ENCODE measurements at places on chromosomes 7 and 10. TPM values are rescaled to one million over a fixed set of nuclear protein-coding genes. Genes with fewer than 3 reads are reported as not detected.

Gene CALN1
- not detected for total RNA-seq

Gene SVIL
- total RNA-seq = 136 TPM

DNA sequence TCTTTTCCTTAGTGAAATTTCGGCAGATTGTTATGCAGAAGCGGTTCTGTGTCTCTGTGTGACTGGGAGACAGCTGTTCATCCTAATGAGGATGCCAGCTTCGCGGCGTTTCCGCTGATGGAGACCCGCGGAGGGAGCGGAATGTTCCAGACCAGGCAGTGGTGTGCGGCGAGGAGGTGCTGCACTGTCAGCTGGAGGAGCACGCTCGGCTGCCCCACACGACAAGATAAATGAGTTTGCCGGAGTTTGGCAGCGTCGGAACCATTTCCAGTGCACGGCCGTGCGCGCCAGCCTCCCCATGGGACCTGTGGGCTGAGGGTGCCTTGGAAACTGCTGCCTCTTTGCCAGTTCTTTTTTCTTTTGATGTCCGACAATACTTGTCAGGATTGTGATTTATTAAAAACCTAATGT lies 64.6 kb downstream of the WDR37 start:
- H3K4me3 ChIP-seq = no peak overlapping the region
- no peak overlapping the region for H3K27ac ChIP-seq
- DNase-seq = no peak
- peaks cover 52% of the 10 kb centered on the region for H3K36me3 ChIP-seq
- H3K4me1 ChIP-seq = peaks cover 10% of the 10 kb centered on the region

- no peak overlapping the region for H3K4me3 ChIP-seq
- no peaks in the 10 kb centered on the region for H3K36me3 ChIP-seq
- DNase-seq = no peak
- H3K27ac ChIP-seq = no peak overlapping the region
- H3K4me1 ChIP-seq = peaks cover 22% of the 10 kb centered on the region
- no peaks in the 10 kb centered on the region for H3K27me3 ChIP-seq
These were observed 639.3 kb upstream of the GALNT17 start for GRCh38 chr7:70492625-70493024.

DNA sequence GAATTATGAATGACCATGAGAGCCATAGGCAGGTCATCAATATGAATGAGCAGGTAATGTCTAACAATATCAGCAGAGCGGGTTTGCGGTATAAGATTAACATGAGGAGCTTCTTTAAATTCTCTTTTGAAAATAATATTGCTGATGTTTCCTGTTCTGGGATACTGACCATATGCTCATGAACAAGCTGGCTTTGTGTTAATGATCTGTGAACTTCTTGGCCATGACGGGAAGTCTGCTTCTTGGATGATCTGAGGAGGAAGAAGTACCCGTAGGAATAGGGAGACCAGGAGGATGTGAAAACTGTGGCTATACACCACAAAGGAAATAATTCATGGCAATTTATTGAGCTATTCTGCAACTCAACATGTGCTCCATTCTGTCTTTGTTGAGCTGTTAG lies 38.6 kb downstream of the ITGA8 start:
- no peaks in the 10 kb centered on the region for H3K4me1 ChIP-seq
- no peak for DNase-seq
- no peaks in the 10 kb centered on the region for H3K36me3 ChIP-seq
- H3K27me3 ChIP-seq = no peaks in the 10 kb centered on the region
- H3K27ac ChIP-seq = no peak overlapping the region

DNA sequence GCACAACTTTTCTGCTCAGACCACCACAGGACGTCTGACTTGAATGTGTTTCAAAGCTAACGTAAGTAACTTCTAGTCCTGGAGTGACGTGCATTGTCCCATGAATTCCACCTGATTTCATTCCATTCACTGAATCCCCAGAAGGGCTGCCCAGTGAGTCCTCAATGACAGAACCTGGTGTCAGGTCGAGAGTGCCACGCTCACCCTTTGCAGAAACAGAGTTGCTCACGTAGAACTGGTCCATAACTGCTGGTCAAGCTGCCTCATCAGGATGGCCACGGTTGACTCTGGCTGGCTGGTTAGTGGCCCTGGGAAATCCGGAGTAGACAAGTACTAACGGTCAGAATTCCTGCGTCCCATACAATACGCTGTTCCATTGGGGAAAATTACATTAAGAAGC lies 50.6 kb upstream of the UBE3C start:
- no peak overlapping the region for H3K4me3 ChIP-seq
- peaks cover 3% of the 10 kb centered on the region for H3K36me3 ChIP-seq
- peaks cover 6% of the 10 kb centered on the region for H3K27me3 ChIP-seq
- DNase-seq = no peak

Gene SEC23IP
- 90.3 TPM for total RNA-seq

Gene SLC26A5
- total RNA-seq = not detected

DNA sequence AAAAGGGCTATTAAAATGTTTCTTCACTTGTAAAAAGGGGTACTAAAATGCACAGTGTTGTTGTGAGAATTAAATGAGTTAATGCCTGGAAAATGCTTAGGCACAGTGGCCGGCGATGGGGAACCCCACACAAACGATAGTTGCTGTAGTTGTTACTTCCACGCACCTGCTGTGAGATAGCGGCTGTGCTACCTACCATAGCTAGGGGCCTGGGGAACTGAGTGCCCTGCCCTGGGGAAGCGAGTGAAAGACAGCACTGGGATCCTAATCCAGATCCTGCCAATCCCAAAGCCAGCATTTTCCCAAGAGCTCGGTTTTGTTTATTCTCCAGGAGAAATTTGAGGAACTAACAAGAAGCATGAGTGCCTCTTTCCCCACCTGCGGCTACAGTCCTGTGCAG lies 27.8 kb downstream of the DDC start:
- peaks cover 4% of the 10 kb centered on the region for H3K27me3 ChIP-seq
- H3K27ac ChIP-seq = no peak overlapping the region
- no peak overlapping the region for H3K4me3 ChIP-seq
- peaks cover 11% of the 10 kb centered on the region for H3K4me1 ChIP-seq
- H3K36me3 ChIP-seq = no peaks in the 10 kb centered on the region
- no peak for DNase-seq

Gene DRGX
- total RNA-seq = not detected

- H3K27ac ChIP-seq = no peak overlapping the region
- peaks cover 1% of the 10 kb centered on the region for H3K36me3 ChIP-seq
- DNase-seq = no peak
- peaks cover 3% of the 10 kb centered on the region for H3K27me3 ChIP-seq
- H3K4me1 ChIP-seq = no peaks in the 10 kb centered on the region
These were observed 698.6 kb downstream of the CCSER2 start for GRCh38 chr10:85026878-85027467.

Gene CPXM2
- not detected for total RNA-seq

GRCh38 chr7:121761399-121761798 lies 111.6 kb upstream of the PTPRZ1 start:
- H3K4me3 ChIP-seq = no peak overlapping the region
- no peak overlapping the region for H3K27ac ChIP-seq
- peaks cover 28% of the 10 kb centered on the region for H3K27me3 ChIP-seq
- no peaks in the 10 kb centered on the region for H3K36me3 ChIP-seq
- no peaks in the 10 kb centered on the region for H3K4me1 ChIP-seq
- DNase-seq = no peak

DNA sequence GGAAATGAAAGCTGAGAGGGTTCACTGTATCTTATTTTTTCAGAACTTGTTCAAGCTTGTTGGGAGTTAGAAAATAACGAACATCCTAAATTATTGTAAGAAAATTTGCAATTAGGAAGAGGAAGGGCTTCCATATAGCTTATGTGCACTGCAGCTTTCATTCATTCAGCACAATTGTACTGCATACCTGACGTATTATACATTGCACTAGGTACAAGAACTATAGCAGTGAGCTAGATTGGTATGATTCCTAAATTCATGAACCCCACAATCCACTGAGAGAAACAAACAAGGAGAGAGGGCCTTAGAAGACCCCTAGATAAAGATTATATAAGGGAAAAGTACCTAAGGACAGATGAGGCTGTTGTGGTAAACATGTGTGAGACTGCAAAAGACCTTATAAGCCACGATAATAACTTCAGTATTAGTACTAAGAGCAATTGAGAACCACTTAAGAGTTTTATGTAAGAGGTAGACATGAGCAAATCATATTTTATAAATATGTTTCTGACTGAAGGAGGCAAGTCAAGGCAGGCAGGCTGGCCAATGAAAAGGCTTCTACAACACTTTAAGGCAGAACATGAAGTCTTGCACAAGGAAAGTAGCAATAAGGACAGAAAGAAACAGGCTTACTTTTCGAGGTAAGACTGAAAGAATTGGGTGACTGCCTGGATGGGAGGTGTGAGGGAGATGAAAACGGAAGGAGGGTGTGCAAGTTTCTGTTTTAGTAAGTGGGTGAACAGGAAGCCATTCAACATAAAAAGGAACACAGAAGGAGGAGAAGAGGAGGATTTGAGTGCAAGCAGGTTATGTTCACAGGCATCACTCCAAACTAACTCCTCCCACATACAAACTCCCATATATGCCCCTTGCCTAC lies 77.9 kb upstream of the LRRN3 start:
- H3K36me3 ChIP-seq = no peaks in the 10 kb centered on the region
- H3K27ac ChIP-seq = no peak overlapping the region
- no peak overlapping the region for H3K4me3 ChIP-seq
- H3K4me1 ChIP-seq = peaks cover 8% of the 10 kb centered on the region

GRCh38 chr10:70162151-70162891 lies 8.0 kb downstream of the SAR1A start:
- peak overlapping the region; percentile 80 for H3K27ac ChIP-seq
- H3K27me3 ChIP-seq = no peaks in the 10 kb centered on the region

Gene TFEC
- total RNA-seq = 0.17 TPM

DNA sequence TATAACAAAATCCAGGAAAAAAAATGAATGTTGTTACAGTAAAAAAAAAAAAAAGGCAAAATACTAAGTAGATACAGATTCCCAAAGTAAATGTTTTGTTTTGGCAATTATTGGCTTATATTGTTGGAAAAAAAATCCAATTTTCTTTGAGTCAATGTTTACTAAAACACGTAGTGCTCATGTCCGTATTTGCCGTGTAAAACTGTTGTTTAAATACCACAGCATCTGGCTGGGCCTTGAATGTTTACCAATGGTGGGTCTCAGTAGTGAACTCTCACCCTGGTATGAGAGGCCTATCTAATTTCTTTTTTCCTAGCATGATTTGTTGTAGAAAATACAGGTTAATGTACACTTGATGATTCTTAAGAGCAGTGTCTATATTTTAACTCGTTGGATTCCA lies 41.4 kb upstream of the SLC26A5 start:
- H3K4me3 ChIP-seq = no peak overlapping the region
- no peaks in the 10 kb centered on the region for H3K4me1 ChIP-seq
- DNase-seq = no peak
- H3K27ac ChIP-seq = no peak overlapping the region
- no peaks in the 10 kb centered on the region for H3K36me3 ChIP-seq

Gene ARID5B
- total RNA-seq = 93.6 TPM

DNA sequence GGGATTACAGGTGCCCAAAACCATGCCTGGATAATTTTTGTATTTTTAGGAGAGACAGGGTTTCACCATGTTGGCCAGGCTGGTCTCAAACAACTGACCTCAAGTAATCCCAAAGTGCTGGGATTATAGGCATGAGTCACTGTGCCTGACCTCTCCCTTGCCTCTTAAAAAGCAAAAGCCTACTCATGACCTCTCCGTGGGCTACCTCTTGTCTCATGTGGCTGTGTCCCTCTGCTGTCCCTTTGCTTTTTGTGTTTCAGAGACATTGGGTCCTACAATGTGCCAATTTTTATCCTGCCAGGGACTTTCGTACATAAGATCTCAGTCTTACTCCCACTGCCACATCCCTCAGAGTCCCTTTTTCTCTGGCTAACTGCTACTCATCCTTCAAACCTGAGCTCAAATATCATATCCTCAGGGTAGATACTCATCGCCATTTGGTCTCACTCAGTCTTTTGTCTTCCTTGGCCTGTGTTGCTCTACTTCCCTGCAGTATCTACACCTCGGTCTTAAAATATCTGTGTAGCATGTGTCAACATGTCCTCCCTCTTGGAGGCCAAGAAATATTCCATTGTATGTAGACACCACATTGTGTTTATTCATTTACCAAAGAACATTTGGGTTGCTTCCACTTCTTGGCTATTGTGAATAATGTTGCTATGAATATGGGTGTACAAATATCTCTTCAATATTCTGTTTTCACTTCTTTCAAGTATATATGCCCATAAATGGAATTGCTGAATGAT lies 465.0 kb upstream of the KLF6 start:
- peaks cover 64% of the 10 kb centered on the region for H3K4me1 ChIP-seq
- no peaks in the 10 kb centered on the region for H3K27me3 ChIP-seq
- DNase-seq = no peak
- H3K36me3 ChIP-seq = no peaks in the 10 kb centered on the region

Gene SRGN
- total RNA-seq = 10.3 TPM

GRCh38 chr10:24374134-24374915 lies 165.4 kb downstream of the KIAA1217 start:
- no peak overlapping the region for H3K4me3 ChIP-seq
- no peak for DNase-seq
- H3K27me3 ChIP-seq = peaks cover 16% of the 10 kb centered on the region
- H3K27ac ChIP-seq = no peak overlapping the region
- no peaks in the 10 kb centered on the region for H3K36me3 ChIP-seq

DNA sequence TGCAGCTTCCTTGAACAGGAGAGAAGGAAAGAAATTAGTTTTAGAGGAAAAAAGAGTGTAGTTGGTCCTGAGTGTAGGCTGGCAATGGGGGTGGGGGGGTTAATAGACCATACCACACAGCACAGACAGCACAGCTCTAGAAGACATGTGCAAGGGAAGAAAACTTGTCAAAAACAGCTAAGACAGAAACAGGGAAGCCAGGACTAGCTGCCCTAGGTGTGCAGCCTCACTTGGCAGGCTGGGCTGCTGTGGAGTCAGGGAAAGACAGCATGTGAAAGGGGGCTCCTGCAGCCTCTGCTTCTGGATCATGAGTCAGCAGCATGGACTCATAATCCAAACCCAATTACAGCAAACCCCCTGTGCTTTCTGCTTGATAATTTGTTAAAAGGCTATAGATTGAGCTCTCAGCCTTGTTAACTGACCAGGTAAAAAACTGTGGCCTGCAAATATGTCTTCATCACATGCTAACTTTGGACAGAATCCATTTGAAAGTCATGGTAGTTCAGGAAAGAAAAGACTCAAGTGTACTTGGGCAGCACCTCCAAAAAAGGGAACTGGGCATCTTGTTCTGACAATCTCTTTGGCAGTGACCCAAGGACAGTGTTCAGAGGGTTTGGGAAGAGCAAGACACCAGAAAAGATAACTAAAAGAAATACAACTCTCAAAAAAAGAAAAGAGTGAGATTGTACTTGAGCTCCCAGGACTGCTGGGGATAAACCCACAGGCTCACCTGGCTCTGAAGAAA lies 142.2 kb upstream of the VWC2 start:
- no peaks in the 10 kb centered on the region for H3K36me3 ChIP-seq
- H3K27me3 ChIP-seq = no peaks in the 10 kb centered on the region
- no peak for DNase-seq

Gene GRM3
- not detected for total RNA-seq

Gene ASAH2
- 2.7 TPM for total RNA-seq

- H3K27ac ChIP-seq = no peak overlapping the region
- no peak overlapping the region for H3K4me3 ChIP-seq
- H3K36me3 ChIP-seq = peaks cover 2% of the 10 kb centered on the region
- H3K27me3 ChIP-seq = peaks cover 34% of the 10 kb centered on the region
- H3K4me1 ChIP-seq = no peaks in the 10 kb centered on the region
These were observed 5.7 kb upstream of the TAS2R60 start for GRCh38 chr7:143437578-143437977.

Gene IKZF1
- total RNA-seq = not detected

GRCh38 chr7:129865925-129866201 lies 86.9 kb downstream of the UBE2H start:
- H3K27ac ChIP-seq = peak overlapping the region; percentile 95
- H3K27me3 ChIP-seq = no peaks in the 10 kb centered on the region

Data from chondrocyte (in vitro differentiated cells).